Hematopoietic multipotent progenitor cell treated with erythropoietin and hydrocortisone succinate and interleukin-3 and kit ligand, for 6 days (in vitro differentiated cells): ENCODE measurements at places on chromosomes 3 and 15.

- no peak for DNase-seq
Measured at GRCh38 chr3:116176974-116177555, 268.2 kb downstream of the LSAMP start.

DNA sequence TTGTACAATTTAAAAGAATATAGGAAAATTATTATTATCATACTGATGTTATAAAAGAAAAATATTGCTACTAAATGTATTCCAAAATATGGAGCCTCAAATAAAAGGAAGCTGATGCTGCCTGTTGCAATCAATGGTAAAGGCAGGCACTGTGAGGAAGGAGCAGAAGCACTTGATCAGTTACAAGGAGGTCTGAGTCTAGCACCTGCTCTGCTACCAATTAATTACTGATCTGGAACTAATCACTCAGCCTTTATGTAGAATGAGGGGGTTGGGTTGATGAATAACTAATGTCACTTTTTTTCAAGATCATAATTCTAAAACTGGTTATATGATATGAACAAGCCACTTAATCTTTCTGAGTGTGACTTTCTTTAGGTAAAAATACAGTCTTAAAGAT, 5.5 kb downstream of the ADGRG7 start:
- no peak for DNase-seq

GRCh38 chr3:56787258-56787775, 14.4 kb downstream of the ARHGEF3 start:
- DNase-seq: no peak

GRCh38 chr15:101120987-101121386, 130.9 kb downstream of the CHSY1 start:
- DNase-seq: no peak

DNA sequence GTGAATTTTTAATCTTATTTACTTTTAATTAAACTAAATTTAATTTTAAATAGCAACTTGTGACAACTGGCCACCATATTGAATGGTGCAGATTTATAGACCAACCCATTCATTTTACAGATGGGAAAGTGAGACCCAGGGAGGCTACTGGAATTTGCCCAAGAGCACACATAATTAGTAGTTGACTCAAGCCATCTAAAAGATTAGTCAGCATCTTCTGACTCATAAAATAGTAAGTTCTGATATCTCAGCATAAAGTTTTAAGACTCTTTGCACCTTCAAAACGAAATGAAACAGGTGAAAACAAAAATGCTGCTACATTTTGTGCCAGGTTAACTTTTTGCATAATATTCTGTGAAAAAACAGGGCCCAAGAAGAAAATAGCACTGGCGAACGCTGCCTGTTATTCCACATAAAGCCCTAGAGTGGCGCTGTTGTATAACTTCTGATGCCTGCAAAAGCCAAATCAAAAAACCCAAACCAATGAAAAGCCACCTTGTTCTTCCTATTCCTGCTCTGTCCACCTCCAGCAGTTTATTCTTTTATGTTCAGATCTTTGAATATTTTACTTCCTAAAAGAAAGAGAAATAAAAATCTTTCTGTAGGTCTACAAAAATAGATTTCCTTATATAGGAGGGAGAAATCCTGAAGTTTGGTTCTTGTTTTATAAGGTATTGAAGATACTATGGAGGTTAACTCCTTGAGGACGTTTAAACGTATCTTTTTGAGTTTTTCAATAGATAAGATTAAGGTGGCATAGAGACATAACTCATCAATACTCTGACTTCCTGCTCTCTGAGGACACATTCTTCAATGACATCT, 62.8 kb downstream of the OTOL1 start:
- DNase-seq: peak; percentile 76

GRCh38 chr3:68880632-68881031, 51.7 kb downstream of the TAFA4 start:
- DNase-seq: no peak

DNA sequence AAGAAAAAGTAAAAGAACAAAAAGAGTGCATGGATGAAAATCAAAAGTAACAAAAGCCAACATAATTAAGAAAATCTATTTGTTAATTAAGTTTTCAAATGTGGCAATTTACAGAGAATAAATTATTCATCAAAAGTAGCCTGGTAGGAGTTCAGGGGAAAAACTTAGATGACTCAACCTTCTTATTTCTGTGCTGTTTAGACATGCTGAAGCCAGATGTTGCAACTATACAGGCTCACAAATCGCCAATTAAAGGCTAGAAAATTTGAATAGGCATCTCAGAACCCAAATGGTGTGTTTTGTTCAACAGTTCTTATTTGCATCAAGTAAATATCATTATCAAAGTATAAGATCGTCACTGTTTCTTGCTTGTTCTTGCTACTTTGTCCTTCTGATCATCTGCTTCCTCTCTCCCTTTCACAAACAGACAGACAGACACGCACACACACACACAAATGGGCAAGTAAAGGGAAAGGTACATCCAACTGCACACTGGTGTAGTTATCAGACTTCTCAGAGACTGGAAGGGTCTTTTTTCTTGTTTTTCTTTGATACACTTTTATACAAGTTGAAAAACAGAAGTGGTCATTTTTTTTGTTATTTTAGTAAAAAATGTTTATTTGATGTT, 572.2 kb downstream of the MECOM start:
- no peak for DNase-seq
